HS-5 (cell line): ENCODE measurements at places on chromosomes 16 and 17.

- no peak for DNase-seq
Observed at GRCh38 chr17:902463-902862, 77.1 kb downstream of the NXN start.

DNA sequence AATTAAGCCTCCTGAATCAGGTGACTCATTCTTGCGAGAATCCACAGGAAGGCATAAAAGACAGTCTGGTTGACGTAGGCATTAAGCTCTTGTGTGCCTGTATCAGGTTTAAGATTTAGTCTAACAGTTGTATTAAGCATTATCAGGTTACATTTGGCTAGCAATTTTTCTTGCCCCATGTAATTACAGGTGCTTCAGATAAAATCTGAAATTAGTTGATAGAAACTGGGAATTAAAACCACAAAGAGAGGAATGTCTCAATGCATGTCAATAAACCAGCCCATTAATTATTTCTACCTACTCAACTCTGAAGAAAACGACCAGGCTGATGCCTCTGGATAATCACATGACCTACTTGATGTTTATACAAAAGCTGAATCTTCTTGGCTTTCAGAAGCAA is 217.2 kb downstream of the CA10 start:
- DNase-seq = no peak

GRCh38 chr17:4901648-4902344 is 1.1 kb downstream of the CHRNE start:
- no peak for DNase-seq

DNA sequence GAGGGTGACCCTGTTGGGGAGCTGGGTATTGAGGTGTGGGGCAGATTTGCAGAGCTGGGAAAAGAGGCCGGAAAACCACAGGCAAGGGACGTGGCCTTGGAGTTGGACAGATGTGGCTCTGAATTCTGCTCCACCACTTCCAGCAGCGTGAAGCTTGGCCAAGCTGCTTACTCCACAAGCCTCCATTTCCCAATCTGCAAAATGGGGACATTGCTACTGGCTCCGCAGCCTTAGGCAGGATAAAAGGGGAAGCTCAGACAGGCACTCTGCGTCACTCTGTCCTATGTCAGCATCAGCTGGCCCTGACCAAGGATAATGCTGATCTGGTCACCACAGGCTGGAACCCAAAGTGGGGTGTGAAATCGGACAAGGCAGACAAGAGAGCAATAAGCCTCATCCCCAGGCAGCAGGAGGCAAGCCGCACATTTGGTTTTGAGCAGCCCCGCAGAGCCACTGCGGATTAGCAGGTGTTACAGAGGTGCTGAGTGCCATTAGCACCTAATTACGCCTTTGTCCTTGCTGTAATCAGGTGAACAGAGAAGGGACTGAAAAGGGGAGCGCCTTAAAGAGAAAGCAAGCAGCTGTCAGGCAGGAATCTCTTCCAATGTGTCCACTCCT is 54.8 kb downstream of the SDK2 start:
- DNase-seq = no peak

GRCh38 chr16:88905563-88905962 is 39.1 kb upstream of the PABPN1L start:
- no peak for DNase-seq

DNA sequence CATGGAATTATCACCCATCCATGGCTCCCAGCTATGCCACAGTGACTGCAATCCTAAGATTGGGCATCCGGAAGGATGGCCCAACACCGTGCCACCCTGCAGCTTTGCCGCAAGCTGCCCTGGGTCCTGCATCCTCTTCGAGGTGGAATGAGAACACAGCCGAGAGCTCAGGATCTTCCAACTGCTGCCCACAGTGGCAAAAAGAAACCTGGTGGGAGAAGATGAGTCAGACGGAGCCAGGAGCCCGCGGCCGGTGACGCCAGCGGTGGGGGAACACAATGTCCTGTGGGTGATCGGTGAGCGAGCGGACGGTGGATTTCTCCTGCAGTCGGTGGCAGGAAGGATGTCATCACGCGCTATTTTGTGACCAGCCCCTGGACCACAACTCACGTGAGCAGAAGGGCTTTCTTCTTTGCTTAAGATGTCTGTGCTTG is 20.1 kb downstream of the CD7 start:
- DNase-seq = peak; percentile 54

DNA sequence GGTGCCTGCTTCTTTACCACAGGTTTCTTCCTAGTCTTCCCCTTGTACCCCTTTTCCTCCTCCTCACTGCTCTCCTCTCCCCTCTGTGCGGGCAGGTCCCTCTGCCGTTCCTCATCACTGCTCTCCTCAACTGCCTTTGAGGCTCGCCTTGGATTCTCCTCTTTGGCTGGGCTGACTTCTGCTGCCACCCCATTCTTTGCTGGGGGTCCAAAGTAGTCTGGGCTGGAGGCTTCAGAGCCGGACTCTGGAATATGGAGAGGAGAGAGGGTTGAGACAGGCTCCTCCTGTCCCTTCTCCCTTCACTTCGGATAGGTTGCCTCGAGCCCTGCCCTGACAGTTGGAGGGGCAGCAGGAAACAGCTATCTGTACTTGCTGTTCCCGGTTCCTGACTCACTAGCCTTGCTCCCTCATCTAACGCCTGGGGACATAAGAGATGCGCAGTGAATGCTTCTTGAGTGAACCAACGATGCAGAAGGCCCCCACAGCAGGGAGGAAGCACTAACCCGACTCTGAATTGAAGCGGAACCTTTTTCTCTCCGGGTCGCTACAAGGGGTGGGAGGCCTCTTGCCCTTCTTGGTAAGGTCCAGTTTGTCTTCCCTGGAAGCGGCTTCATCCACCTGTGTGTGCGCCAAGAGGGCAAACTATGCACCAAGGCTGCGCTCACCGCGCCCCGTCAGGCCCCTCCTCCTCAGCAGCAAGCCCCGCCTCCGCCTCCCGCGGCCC is 655 bp downstream of the HIRIP3 start:
- DNase-seq = peak; percentile 42

- DNase-seq = no peak
Observed at GRCh38 chr17:3959295-3959899, 4.8 kb downstream of the ATP2A3 start.

DNA sequence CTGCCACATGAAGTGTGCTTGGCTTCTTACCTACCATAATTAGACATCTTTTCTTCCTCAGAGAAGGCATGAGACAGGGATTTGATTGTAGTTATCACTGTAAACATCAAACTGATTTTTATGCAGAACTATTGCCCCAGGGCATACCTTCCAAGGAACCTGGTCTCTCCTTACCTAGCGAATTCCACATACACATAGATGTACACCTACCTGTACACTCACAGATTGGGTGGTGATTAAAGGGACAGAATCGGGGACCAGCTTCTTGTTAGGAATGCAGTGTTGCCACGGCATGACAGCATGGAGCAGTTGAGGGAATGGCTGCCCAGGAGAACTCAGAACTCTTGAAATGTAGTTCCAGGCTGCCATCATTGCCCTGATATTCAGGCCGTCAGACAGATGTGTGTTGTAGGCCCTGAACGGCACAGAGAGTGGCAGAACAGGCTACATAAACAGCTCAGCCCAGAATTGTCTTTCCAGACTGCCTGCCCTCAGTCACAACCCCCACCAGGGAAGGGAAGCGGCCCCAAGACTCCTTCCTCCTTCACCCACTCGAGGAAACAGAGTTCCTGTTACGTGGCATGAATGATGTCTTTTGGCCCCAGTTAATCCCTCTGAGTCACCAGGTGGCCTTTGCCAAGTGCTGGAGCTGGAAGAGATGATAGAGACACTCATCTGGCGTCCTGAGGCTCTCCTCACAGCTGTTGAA is 17.8 kb upstream of the NAGLU start:
- DNase-seq = peak; percentile 94

DNA sequence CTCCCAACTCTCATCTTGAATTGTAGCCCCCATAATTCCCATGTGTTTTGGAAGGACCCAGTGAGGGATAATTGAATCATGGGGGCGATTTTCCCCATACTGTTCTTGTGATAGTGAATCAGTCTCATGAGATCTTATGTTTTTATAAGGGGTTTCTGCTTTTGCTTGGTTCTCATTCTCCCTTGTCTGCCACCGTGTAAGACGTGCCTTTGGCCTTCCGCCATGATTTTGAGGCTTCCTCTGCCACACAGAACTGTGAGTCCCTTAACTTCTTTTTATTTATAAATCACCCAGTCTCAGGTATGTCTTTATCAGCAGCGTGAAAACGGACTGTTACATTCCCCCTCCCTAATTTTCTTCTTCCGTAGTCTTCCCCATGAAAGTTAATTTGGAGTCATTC is 124.0 kb downstream of the ABCA8 start:
- DNase-seq = no peak

DNA sequence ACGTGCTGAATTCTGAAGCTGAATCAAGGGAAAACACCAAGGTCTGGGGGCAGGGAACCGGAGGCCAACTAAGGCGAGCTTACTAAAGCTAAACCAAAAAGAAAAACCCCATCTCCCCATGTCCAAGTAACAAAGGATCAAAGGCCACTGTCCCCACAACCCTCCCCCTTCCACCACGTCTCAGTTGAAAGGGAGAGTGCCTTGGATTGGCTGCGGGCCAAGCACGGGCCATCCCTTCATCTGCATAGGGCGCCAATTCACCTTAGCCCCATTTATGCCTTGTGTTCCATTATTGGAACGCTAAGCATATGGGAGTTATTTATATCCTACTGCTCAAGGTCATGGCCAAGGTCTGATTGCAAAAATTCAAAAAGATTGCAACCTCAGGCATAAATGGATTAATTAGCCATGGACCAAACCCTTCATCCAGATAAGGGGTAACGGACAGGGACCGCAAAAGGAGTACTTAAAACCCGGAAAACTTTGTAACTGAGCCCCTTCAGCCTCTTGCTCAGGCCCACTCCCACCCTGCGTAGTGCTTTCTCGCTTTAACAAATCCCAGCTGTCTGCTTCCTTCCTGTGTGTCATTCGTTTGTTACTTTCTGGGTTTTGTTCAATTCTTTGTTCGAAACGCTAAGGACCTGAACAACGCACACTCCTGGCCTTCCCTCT is 740 bp upstream of the ATP6V0D1 start:
- DNase-seq = no peak

- DNase-seq = no peak
Observed at GRCh38 chr16:11583889-11584565, 2.7 kb downstream of the LITAF start.

- no peak for DNase-seq
Observed at GRCh38 chr16:57809276-57810196, 7.2 kb upstream of the KIFC3 start.

GRCh38 chr16:81286190-81286589 is 28.6 kb upstream of the GAN start:
- no peak for DNase-seq

DNA sequence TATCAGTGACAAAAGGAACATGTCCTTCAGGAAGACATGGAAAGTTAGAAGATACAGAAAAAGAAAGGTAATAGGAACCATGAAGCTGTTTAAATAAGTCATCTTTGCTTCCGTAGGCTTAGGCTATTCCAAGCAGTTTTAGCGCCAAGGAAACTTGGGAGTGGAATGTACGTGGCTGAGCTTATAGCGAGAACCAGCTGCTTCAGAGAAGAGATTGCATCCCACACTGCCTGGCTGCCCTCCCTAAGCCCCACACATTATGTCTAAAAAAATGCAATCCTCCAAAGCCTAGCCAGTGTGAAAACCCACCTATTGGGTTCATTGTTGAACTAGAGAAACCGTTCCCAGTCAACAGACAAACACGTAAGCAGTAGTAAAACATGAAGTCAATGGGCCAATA is 149.9 kb downstream of the SLC39A11 start:
- DNase-seq = no peak

- DNase-seq = no peak
Observed at GRCh38 chr16:29831490-29831889, 11.2 kb downstream of the MVP start.

DNA sequence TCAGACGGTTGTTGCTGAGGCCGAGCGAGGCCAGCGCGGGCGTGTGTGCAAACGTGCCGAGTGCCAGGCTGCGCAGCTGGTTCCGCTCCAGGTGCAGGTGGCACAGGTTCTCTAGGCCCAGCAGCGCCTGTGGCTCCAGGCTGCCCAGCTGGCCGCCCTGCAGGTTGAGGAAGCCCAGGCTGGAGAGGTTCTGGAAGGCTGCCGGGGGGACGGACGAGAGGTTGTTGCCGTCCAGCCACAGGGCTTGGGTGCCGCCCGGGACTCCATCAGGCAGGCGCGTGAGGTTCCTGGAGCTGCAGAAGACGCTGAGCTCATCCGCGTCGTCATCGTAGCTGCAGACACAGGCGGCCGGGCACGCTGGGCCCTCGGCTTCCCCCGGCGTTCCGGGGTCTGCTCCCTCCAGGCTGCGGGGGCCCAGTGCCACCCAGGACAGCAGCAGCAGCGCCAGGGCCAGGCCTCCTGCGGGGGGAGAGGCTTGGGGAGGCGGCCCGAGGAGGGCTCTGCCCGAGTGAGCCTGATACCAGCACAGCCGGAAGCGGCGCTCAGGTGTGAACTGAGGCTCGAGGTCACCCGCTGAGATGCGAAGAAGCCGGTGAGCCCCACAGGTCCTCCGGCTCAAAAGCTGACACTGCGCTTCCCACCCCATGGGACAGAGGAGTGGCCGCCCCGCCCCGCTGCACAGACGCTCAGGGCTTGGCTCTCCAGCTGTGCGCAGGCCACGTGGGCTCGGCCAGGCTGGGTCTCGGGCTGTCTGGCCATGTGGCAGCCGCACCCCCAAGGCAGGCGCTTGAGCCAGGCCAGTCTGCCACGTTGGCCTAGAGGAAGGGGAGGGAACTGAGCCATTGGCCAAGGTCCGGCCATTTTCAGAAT is 1.3 kb downstream of the IGFALS start:
- DNase-seq = no peak

DNA sequence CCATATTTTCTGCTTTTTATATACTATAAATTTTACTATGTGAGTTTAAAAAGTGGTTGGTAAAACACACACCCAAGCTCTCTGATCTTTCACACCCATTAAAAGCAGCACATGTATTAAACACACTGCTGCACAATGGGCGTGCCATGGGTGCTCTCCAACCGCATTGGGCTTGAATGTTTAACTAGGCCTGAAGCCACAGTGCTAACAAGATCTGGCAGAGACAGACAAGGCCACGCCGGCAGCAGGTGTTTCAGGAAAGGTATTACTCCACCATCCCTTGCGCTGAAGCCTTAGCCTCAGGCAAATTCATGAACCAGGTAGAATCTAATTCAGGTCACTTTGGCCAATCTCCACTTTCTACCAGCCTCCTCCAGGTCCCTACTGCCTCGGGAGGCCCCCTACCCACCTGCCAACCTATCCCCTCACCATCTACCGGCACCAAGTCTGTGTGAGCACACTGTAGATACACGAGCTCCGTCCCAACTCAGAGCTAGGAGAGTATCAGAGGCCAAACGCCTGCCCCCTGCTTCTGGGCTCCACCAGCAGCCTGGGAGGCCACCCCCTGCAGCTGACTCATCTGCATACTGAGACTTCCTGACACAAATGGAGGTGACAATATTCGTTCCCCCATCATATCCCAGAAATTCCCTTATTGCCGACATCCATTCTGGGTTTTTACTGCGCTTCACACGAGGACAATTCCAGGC is 95.0 kb downstream of the ADCY9 start:
- no peak for DNase-seq

DNA sequence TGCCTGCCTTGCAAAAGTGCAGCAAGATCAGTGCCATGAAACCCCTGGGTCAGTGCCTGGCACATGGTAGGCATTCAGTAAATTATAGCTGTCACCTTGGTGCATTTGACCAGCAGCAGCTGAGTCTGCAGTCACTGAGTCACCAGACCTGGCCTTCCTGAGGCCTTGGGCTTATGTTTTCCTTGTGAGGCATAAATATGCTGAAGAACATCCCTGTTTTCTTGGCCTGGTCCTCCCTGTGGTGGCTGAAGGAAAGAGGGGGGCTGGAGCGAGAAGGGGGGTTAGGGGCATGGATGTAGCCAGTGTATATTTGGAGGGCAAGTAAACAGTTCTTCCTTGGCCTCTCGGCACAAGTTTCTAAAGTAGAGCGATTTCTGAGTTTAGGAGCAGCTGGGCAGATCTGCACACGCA is 26.5 kb downstream of the EPN2 start:
- DNase-seq = no peak
